ENCODE measurements at places on chromosomes 3 and 15.

- H3K4me3 ChIP-seq: no peak overlapping the region
- peaks cover 3% of the 10 kb centered on the region for H3K27me3 ChIP-seq
- no peak overlapping the region for H3K27ac ChIP-seq
- no peak for DNase-seq
Measured at GRCh38 chr3:171904829-171905228, 61.7 kb downstream of the TMEM212 start.

DNA sequence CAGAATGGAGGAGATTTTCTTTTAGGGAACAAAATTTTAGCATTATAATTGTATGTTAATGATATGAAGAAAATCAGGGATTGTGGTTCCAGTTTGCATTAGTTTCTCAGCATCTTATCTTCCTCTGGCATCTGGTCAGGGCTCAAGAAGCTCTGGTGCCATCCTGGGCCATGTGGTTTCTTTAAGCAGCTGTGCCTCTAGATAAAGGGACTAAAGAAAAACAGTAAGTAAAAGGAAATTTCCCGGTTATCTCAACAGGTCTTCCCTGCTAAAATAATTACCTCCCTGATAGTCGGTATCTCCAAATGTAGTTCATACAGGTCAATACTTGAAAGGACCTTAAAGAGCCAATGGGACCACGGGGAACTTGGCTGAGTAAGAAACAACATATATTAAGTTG, 375.1 kb upstream of the RBMS3 start:
- DNase-seq: no peak
- no peak overlapping the region for H3K4me3 ChIP-seq
- no peaks in the 10 kb centered on the region for H3K4me1 ChIP-seq
- H3K27ac ChIP-seq: no peak overlapping the region
- H3K36me3 ChIP-seq: no peaks in the 10 kb centered on the region

GRCh38 chr15:100918690-100919480, at the start of gene LRRK1:
TSS of gene LRRK1 (plus strand) at chr15:100919357. CDS start at chr15:100924633, 5,276 bp downstream.
- DNase-seq: no peak
- peak within 1 kb of the TSS; percentile 62 for H3K4me3 ChIP-seq
- no peak within 1 kb of the TSS for H3K27ac ChIP-seq
- H3K27me3 ChIP-seq: peaks cover 14% of the 10 kb centered on the region
- H3K36me3 ChIP-seq: no peaks in the 10 kb centered on the region

- H3K27ac ChIP-seq: no peak overlapping the region
- no peak for DNase-seq
- no peak overlapping the region for H3K4me3 ChIP-seq
- no peaks in the 10 kb centered on the region for H3K36me3 ChIP-seq
- H3K4me1 ChIP-seq: peaks cover 66% of the 10 kb centered on the region
Measured at GRCh38 chr15:67077641-67078215, 12.3 kb downstream of the SMAD3 start.

DNA sequence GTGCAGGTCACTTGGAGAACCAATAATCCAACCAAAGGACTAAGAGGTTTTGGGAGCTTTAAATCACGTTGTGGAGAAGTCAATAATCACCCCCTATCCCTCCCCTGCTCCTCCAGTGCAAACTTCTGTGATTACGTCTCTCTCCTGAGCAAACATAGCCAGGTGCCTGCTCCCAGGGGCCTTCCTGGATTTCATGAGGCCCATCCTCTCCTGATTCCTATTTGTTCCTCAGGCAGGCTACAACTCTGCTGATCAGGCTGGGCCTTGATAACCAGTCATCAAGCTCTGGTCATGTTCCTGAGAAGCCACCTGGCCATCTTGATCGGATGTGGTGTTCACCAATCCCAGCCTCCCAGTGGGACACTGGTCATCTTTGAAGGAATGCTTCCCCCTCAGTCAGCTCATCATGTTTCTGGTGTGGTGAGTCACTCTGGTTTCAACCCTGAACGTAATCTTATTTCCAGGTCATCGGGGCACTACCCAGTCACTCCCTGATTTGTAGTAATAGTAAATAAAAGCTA, 2.9 kb upstream of the ZNF710 start:
- H3K27me3 ChIP-seq: no peaks in the 10 kb centered on the region
- H3K36me3 ChIP-seq: no peaks in the 10 kb centered on the region
- H3K27ac ChIP-seq: no peak overlapping the region
- H3K4me1 ChIP-seq: peaks cover 14% of the 10 kb centered on the region
- no peak for DNase-seq

DNA sequence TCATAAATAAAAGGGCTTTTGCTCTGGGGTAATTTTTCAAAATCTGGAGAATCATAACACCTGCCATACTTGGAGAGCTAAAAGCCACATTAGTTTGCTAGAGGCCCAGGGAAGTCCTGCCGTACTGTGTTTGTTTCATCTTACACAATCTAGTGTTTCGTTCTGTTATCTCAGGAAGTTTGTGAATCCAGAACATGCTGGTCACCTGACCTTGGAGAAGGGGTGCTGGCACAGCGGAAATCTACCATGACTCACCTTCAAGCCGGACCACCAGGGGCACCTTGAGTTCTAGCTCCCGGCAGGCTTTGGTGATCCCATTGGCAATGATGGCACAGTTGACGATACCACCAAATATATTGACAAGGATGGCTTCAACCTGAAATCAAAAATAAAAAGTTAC, 253.9 kb downstream of the SUCLG2 start:
- H3K27ac ChIP-seq: no peak overlapping the region
- peaks cover 6% of the 10 kb centered on the region for H3K36me3 ChIP-seq
- DNase-seq: no peak
- H3K4me3 ChIP-seq: no peak overlapping the region
- no peaks in the 10 kb centered on the region for H3K4me1 ChIP-seq
- no peaks in the 10 kb centered on the region for H3K27me3 ChIP-seq

- peak overlapping the region; percentile 76 for H3K27ac ChIP-seq
- H3K4me1 ChIP-seq: peaks cover 58% of the 10 kb centered on the region
- no peak overlapping the region for H3K4me3 ChIP-seq
- H3K36me3 ChIP-seq: no peaks in the 10 kb centered on the region
Measured at GRCh38 chr3:56796202-56796601, 5.5 kb downstream of the ARHGEF3 start.

DNA sequence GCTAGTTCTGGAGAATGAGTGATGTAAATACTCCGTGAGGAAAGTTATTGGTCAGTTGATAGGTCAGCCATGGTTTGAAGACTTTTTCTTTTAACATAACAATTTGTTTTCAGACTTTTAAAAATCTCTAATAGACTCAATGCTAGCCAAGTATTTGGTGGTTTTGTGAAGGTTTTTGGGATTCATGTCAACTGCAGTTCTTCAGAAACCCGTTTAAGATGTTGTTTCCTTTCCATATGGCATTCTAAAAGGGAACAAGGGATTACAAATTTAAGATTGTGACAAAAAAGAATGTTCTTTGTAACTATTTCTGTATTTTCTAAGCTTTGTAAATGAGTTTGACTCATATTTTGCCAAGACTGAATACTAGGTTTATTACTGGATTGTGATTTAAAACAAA, 281.7 kb upstream of the COL8A1 start:
- no peak for DNase-seq
- no peaks in the 10 kb centered on the region for H3K27me3 ChIP-seq
- no peaks in the 10 kb centered on the region for H3K36me3 ChIP-seq
- H3K4me3 ChIP-seq: no peak overlapping the region
- no peaks in the 10 kb centered on the region for H3K4me1 ChIP-seq

DNA sequence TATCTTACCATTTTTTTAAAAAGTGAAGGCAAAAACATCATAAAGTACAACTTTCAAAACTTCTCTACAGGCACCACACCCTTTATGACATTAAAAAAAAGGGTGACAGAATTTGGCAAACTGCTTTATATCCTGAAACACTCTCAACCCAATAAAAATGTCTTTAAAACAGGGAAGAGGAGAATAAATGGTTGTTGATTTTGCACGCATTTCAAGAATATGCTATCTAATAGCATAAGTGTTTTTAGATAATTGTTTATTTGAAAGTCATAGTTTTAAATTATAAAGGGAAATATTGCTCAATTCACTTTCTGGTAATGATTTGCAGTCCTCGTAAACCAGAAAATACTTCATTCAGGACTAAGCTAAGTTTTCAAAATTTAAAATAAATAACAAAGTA, 1.7 kb upstream of the PCOLCE2 start:
- peaks cover 20% of the 10 kb centered on the region for H3K27me3 ChIP-seq
- H3K4me1 ChIP-seq: peaks cover 14% of the 10 kb centered on the region
- no peak for DNase-seq

- H3K4me3 ChIP-seq: no peak overlapping the region
- no peaks in the 10 kb centered on the region for H3K36me3 ChIP-seq
- H3K4me1 ChIP-seq: peaks cover 7% of the 10 kb centered on the region
- H3K27me3 ChIP-seq: no peaks in the 10 kb centered on the region
Measured at GRCh38 chr3:46141813-46142212, 66.3 kb downstream of the CCR1 start.

DNA sequence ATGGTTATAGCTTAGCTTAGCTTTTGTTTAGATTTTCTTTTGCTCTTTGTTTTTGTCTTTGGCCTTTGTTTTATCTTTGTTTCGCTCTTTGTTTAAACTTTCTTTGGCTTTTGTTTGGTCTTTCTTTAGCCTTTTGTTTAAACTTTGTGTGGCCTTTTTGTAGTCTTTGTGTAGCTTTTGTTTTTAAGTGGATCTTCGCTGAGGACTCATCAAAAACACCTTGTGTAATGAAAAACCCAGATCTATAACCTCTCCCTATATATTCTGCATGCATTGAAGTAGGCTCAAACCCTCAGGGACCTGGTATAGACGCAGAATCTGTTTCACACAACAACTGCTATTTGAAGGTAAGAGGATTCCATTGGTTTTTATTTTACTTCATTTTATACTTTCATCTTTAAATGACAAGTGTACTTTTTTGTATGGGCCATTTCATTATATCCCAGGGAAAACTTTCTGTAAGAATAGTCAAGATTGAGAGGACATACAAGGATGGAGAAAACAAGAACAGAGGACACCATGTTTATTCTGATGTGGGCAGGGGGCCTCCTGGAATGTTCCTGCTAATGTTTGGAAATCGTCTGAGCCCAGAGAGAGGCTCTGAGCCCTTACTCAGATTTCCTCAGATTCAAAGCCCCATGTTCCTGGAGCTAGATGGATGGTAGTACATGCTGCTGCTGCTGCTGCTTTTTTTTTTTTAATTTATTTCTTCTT, at the start of gene MOBP:
Gene MOBP (plus strand): TSS at position 287 of the 714 bp plus-strand sequence. CDS start 34,390 bp downstream, outside the sequence.
- no peaks in the 10 kb centered on the region for H3K36me3 ChIP-seq
- H3K27me3 ChIP-seq: no peaks in the 10 kb centered on the region
- no peak within 1 kb of the TSS for H3K4me3 ChIP-seq

DNA sequence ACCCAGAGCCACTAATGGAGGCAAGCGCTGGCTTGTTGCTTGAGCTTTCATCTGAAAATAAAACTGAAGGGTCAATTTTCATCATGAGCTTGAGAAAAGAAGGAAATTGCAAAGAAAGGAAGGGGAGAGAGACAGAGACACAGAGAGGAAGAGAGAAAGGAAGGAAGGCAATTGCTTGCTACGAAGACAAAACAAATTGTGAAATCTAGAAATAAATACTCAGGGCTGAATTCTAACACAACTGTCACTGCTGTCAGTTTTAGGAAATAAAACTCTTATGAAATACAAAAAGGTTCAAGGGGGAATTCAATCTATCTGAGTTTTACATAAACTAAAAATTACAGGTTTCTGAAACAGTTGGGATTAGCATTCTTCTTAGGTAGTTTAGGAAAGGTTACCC, 36.7 kb downstream of the FOXP1 start:
- H3K27ac ChIP-seq: no peak overlapping the region
- DNase-seq: no peak
- H3K27me3 ChIP-seq: no peaks in the 10 kb centered on the region
- H3K4me1 ChIP-seq: no peaks in the 10 kb centered on the region
- no peak overlapping the region for H3K4me3 ChIP-seq

DNA sequence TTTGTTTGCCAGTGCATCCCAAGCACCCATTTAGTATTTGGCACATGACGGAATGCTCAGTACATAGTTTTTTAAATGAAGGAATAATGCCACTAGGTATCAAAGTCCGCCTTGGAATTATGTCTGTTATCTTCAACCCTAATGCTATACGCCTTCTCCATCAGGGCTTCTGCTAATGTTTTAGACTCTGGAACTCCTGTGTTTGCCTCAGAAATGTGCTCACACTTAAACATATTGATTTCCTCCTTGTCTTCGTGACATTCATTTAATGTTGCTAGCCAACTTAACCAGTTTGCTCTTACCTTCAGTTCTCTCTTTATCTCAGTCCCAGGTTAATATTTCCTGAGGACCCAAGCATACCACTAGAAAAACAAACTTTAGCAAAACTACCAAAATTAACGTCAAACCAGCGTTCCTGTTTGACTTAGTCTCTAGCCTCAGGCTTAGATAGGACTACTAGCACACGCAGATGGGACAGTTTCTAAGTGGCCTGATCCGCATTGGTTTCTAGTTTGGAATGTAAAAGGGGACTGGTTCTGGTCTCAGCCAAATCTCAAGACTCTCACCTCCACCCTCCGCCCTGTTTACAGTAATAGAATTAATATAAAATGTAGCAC, 81.4 kb downstream of the IL1RAP start:
- H3K27me3 ChIP-seq: no peaks in the 10 kb centered on the region
- H3K27ac ChIP-seq: no peak overlapping the region
- H3K4me3 ChIP-seq: no peak overlapping the region
- no peak for DNase-seq

- no peak overlapping the region for H3K27ac ChIP-seq
- no peaks in the 10 kb centered on the region for H3K27me3 ChIP-seq
Measured at GRCh38 chr15:80419546-80419945, 15.4 kb downstream of the ARNT2 start.

- DNase-seq: no peak
- H3K36me3 ChIP-seq: peaks cover 5% of the 10 kb centered on the region
- no peaks in the 10 kb centered on the region for H3K27me3 ChIP-seq
- no peak overlapping the region for H3K4me3 ChIP-seq
Measured at GRCh38 chr15:90596943-90597342, 67.2 kb downstream of the CRTC3 start.

- H3K36me3 ChIP-seq: no peaks in the 10 kb centered on the region
- no peaks in the 10 kb centered on the region for H3K4me1 ChIP-seq
- no peaks in the 10 kb centered on the region for H3K27me3 ChIP-seq
- no peak for DNase-seq
Measured at GRCh38 chr3:65886391-65886790, 152.3 kb downstream of the MAGI1 start.

GRCh38 chr3:193196746-193197145, 44.3 kb upstream of the PLAAT1 start:
- no peak overlapping the region for H3K4me3 ChIP-seq
- DNase-seq: no peak
- no peak overlapping the region for H3K27ac ChIP-seq
- H3K4me1 ChIP-seq: no peaks in the 10 kb centered on the region
- no peaks in the 10 kb centered on the region for H3K36me3 ChIP-seq

DNA sequence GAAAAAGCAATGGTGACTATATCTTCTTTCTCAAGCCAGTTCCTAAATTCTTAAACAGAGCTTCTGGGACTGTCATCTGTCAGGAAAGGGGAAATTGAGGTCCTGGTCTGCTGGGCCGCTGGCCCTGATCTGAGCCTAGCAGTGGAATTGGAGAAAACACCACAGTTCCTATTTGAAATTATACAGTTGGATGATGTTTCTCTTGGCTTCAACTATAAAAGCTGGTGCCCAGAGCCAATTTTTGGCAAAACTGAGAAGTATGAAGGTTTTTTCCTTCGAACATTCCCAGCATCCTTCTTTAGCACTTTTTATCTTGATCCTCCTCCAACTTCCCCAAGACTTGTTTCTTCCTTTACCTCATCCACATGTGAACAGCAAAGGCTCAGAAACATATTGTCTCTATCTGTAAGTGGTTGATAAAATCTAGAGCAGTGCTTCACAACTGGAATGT, 83.9 kb downstream of the CD47 start:
- H3K4me3 ChIP-seq: no peak overlapping the region
- no peaks in the 10 kb centered on the region for H3K4me1 ChIP-seq
- no peaks in the 10 kb centered on the region for H3K36me3 ChIP-seq
- DNase-seq: no peak

Data from effector memory CD4-positive, alpha-beta T cell (primary cell).